ENCODE measurements at places on chromosomes 13 and 19. TPM values are rescaled to one million over a fixed set of nuclear protein-coding genes. Genes with fewer than 3 reads are reported as not detected.

DNA sequence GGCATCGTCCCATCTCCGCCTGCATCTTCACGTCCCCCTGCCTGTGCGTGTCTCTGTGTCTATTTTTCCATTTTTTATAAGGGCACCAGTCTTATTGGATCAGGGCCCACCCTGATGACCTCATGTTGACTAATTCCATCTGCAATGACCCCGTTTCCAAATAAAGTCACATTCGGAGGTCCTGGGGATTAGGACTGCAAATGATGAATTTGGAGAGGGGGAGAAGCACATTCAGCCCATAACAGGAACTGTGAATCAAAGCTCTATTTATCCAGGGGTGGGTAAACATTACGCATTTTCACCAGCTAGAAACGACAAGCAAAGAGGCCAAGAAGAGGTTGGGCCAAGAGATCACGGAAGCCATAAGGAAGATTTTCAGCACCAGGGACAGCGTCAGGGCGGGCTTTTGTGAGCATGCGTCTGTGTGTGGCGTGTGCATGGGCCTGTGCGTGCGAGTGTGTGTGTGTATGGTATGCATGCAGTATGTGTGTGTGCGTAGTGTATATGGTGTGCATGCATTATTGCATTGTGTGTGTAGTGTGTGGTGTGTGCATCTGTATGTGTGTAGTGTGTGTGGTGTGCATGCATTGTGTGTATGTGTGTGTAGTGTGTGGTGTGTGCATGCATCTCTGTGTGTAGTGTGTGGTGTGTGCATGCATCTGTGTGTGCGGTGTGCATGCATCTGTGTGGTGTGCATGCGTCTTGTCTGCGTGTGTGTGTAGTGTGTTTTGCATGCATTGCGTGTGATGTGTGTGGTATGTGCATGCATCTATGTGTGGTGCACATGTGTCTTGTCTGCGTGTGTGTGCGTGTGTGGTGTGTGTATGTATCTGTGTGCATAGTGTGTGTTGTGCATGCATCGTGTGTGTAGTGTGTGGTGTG, 19.6 kb downstream of the CELF5 start:
- peaks cover 9% of the 10 kb centered on the region for H3K27me3 ChIP-seq
- H3K4me3 ChIP-seq = no peak overlapping the region
- no peak overlapping the region for H3K27ac ChIP-seq
- H3K36me3 ChIP-seq = no peaks in the 10 kb centered on the region
- no peak for DNase-seq

The TNFSF11 gene
- polyA plus RNA-seq = not detected

The CYP2F1 gene
- not detected for polyA plus RNA-seq

DNA sequence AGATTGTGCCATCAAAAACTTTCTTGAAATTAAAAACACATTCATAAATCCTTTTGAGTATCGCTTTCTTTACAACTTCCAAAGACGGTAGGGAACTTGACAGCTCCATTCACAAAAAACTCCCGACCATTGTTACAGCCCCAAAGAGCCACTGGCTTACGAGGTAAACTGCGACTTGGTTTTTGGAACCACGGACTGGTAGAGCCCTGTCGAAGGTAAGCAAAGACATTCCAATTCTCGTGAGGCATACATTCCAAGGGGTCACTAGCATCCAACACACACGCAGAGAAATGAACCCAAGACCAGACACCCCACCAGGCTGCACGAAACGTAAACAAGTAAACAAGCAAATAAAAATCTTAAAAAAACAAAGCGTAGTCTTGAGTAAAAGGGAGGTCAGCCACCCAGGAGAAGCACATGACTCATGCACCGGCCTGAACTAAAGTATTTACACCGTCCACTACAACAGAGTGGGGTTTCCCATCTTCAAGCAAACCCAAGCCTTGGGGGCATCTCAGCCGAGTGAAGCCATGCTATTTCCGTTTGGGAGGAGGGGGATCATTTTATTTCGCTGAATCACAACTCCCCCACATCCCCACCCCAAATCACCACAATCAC, 1.4 kb downstream of the BRD4 start:
- H3K4me3 ChIP-seq = peak overlapping the region; percentile 96
- H3K27ac ChIP-seq = peak overlapping the region; percentile 92
- no peaks in the 10 kb centered on the region for H3K36me3 ChIP-seq
- H3K4me1 ChIP-seq = peaks cover 56% of the 10 kb centered on the region

DNA sequence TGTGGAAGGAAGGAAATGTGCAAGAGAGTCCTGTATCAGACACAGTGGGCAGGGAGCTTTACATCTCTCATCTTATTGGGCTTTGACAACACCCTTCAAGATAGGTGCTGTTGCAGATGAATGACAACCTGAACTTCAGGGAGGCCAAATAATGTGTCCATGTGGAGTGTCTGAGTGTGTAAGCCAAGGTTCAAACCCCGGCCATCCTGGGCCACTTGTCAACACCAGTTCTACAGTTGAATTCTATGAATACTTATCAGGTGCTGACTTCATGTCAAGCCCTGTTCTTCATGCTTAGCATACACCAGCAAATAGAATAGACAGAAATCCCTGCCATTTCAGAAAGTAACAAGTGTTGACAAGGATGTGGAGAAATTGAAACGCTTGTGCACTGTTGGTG, 354.4 kb downstream of the KCNRG start:
- H3K27me3 ChIP-seq = no peaks in the 10 kb centered on the region
- H3K4me3 ChIP-seq = no peak overlapping the region
- no peak for DNase-seq
- peaks cover 25% of the 10 kb centered on the region for H3K4me1 ChIP-seq

GRCh38 chr13:99417201-99418102, 83.8 kb upstream of the TM9SF2 start:
- H3K4me1 ChIP-seq = peaks cover 37% of the 10 kb centered on the region
- no peaks in the 10 kb centered on the region for H3K36me3 ChIP-seq
- DNase-seq = no peak
- no peaks in the 10 kb centered on the region for H3K27me3 ChIP-seq
- H3K27ac ChIP-seq = peak overlapping the region; percentile 73
- H3K4me3 ChIP-seq = no peak overlapping the region

GRCh38 chr13:101343128-101343787, 73.0 kb downstream of the NALCN start:
- H3K4me3 ChIP-seq = no peak overlapping the region
- H3K36me3 ChIP-seq = peaks cover 4% of the 10 kb centered on the region
- no peaks in the 10 kb centered on the region for H3K4me1 ChIP-seq
- H3K27ac ChIP-seq = no peak overlapping the region

- no peak overlapping the region for H3K4me3 ChIP-seq
- no peaks in the 10 kb centered on the region for H3K36me3 ChIP-seq
- no peak overlapping the region for H3K27ac ChIP-seq
- peaks cover 9% of the 10 kb centered on the region for H3K27me3 ChIP-seq
- DNase-seq = no peak
Measured at GRCh38 chr19:51434456-51434855, 17.0 kb upstream of the SIGLEC10 start.

DNA sequence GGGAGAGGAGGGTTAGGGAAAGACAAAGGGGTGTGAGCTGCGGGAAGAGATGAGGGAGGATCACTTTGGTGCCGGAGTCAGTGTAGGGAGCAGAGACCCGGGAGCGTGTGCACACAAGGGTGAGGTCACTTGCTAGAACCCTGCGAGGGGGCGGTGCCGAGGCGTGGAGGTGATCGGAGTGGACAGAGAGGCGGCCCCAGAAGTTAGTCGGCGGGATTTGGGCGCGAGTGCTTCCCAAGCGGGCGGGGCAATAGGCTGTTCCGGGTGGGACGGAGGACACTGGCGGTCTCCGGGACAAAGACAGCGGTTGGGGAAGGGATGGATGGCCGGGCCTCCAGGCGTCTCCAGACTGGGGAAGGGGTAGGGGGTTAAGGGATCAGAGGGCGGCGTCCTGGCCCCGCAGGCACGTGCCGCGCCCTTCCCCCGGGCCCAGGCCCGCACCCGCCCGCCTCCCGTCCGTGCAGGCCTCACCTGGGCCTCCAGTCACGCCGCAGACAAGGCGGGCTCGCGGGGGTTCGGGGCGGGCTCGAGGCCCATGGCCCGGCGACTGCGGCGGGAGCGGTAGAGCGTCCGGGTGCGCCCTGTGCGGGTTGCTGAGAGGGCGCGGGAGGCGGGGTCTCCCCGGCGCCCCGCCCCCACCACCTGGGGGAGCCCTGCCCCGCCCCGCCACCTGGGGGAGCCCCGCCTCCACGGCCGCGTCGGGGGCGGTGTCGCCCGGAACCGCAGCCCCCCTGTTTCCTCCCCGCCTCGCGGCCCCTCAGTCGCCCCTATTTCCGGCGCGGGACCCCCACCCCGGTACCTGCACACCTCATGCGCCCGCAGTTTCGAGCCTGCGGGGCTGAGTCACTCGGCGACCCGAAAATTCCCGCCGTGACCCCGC, at the start of gene LPAR2:
LPAR2 (minus strand) TSS at position 600 of the 880 bp plus-strand sequence. CDS start 945 bp downstream, outside the sequence.
- peak within 1 kb of the TSS; percentile 94 for H3K4me3 ChIP-seq
- H3K27me3 ChIP-seq = no peaks in the 10 kb centered on the region
- H3K27ac ChIP-seq = peak within 1 kb of the TSS; percentile 88
- peaks cover 15% of the 10 kb centered on the region for H3K4me1 ChIP-seq
- H3K36me3 ChIP-seq = peaks cover 5% of the 10 kb centered on the region
- peak; percentile 81 for DNase-seq

DNA sequence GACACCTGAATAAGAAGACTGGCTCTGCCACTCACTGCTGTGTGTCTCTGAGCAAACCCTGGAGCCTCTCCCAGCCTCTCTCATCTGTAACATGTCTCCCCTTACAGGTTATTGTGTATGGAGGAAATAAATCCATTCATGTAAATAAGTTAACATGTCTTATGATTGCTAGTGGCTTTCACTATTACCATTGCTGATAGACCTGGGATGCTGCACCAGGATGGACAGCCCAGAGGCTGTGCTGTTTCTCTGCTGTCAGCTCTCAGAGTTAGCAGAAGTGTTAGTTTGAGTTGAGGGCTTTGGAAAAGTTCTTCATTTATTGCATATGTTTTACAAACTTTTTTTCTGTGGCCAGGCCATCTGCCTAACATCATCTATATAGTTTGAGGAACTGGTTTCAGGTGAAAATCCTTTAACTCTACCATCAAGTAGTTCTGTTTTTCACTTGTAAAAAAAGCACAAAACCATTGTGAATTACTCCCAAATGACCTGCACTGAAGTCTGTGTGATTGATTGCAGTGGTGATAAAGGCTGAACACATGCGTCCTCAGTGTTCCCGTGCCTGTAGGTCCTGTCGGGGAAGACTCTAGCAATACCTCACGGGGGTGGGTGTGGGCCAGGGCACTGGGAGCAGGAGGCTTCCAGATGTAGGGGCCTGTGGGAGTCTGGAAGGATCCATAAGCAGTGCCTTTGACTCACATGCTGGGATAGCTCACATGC, 24.6 kb downstream of the MPHOSPH8 start:
- peaks cover 11% of the 10 kb centered on the region for H3K36me3 ChIP-seq
- no peaks in the 10 kb centered on the region for H3K27me3 ChIP-seq
- H3K4me1 ChIP-seq = peaks cover 11% of the 10 kb centered on the region

- H3K27ac ChIP-seq = peak overlapping the region; percentile 50
- H3K36me3 ChIP-seq = no peaks in the 10 kb centered on the region
- peak overlapping the region; percentile 20 for H3K4me3 ChIP-seq
- peaks cover 86% of the 10 kb centered on the region for H3K4me1 ChIP-seq
Measured at GRCh38 chr13:40569024-40569350, 97.5 kb downstream of the FOXO1 start.

DNA sequence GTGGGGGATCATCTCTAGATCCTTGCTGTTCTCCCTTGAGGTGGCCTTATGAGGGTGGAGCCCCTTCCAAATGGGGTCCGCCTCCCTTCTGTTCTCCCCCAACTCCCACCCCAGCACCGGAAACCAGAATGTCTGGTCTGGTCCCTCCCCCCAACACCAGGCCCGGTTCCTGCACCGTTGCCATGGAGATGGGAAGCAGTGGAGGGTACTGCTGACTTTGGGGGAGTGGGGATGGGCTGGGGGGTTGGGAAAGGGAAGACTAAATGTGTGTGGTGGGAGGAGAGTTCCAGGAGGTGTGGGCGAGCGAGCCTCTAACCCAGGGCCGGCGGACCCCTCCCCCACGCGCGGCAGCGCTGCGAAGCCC, 1.7 kb downstream of the SHANK1 start:
- no peak overlapping the region for H3K27ac ChIP-seq
- H3K4me1 ChIP-seq = peaks cover 28% of the 10 kb centered on the region
- DNase-seq = no peak
- H3K27me3 ChIP-seq = peaks cover 83% of the 10 kb centered on the region
- peak overlapping the region; percentile 45 for H3K4me3 ChIP-seq

The SLC7A9 gene
- polyA plus RNA-seq = not detected

The ANKLE1 gene
- polyA plus RNA-seq = 1.8 TPM

DNA sequence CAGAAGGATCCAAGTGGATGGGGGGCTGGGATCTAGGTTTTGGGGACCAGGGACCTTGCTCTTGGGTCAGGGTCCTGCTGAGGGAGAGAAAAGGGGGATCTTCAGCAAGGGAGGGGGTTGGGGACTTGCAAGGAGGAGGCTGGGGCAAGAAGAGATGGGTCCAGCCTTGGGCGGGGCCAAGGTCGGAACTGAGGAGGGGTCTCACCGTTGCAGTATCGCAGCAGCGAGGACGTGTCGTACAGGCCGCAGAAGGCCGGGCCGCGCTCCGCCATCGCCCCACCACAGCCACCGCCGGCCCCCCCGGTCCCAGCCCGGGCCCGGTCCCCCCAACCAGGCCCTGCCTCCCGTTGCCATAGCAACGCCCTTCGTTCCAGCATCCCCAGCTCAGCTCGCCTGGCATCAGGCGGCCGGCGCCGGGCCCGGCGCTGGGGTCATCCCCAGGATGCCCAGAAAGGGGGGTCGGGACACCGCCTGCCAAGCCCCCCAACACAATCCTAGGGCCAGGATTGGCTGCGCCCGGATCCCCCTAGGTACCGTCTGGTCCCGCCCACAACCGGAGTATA, 6.0 kb upstream of the EML2 start:
- H3K27ac ChIP-seq = no peak overlapping the region
- no peaks in the 10 kb centered on the region for H3K36me3 ChIP-seq
- no peak for DNase-seq

The ZNF85 gene
- 16.9 TPM for polyA plus RNA-seq

GRCh38 chr13:23620211-23620610, 50.0 kb downstream of the TNFRSF19 start:
- no peak overlapping the region for H3K4me3 ChIP-seq
- peaks cover 8% of the 10 kb centered on the region for H3K4me1 ChIP-seq
- H3K27ac ChIP-seq = no peak overlapping the region
- peaks cover 12% of the 10 kb centered on the region for H3K27me3 ChIP-seq
- DNase-seq = no peak

- H3K4me1 ChIP-seq = no peaks in the 10 kb centered on the region
- no peaks in the 10 kb centered on the region for H3K36me3 ChIP-seq
- H3K4me3 ChIP-seq = no peak overlapping the region
- no peak overlapping the region for H3K27ac ChIP-seq
- no peaks in the 10 kb centered on the region for H3K27me3 ChIP-seq
Measured at GRCh38 chr19:32339988-32340874, 5.2 kb upstream of the ZNF507 start.

The ATXN8OS gene
- polyA plus RNA-seq = not detected

DNA sequence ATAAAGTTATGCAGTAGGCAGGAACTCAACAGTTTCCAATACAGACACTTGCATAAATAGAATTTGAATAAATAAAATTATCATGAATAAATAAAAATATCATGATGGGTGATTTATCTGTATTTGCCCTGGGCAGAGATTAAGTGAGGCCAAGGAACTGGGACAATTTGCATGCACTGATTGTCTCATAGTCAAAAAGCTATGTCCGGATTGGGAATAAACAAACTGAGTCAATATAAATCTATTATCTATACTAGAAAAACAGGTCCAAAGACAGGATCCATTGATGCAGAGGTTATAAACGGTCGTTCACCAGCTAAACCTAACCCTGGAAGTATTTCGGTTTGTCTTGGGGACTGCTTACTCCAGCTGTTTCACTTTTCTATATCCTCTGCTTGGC, 26.2 kb upstream of the FBXL3 start:
- H3K4me1 ChIP-seq = peaks cover 9% of the 10 kb centered on the region
- no peak overlapping the region for H3K27ac ChIP-seq
- no peak for DNase-seq
- H3K4me3 ChIP-seq = no peak overlapping the region
- H3K36me3 ChIP-seq = peaks cover 57% of the 10 kb centered on the region
